ENCODE measurements at places on chromosomes 1 and 21.

GRCh38 chr1:19390901-19391595 is 78.9 kb downstream of the SLC66A1 start:
- peak; percentile 43 for DNase-seq

- no peak for DNase-seq
These were observed 577.1 kb downstream of the PLPP3 start for GRCh38 chr1:56002231-56002630.

DNA sequence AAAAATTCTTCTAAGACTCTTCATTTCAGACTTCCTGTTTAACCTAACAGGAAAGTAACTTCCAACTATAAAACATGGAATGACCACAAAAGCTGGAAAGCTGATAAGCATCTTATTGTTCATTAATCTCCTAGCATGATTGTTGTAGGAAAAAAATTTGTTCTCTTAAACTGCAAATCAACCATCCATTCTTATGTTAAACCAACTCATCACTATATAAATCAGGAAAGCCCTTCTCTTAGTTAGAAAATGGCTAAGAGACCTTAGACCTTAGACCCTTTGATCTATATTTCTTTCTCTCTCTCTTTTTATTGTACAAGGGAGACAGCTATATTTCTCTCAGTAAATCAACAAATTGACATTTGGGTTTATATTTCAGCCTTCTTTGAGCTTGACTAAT is 101.4 kb downstream of the UBE2U start:
- no peak for DNase-seq

DNA sequence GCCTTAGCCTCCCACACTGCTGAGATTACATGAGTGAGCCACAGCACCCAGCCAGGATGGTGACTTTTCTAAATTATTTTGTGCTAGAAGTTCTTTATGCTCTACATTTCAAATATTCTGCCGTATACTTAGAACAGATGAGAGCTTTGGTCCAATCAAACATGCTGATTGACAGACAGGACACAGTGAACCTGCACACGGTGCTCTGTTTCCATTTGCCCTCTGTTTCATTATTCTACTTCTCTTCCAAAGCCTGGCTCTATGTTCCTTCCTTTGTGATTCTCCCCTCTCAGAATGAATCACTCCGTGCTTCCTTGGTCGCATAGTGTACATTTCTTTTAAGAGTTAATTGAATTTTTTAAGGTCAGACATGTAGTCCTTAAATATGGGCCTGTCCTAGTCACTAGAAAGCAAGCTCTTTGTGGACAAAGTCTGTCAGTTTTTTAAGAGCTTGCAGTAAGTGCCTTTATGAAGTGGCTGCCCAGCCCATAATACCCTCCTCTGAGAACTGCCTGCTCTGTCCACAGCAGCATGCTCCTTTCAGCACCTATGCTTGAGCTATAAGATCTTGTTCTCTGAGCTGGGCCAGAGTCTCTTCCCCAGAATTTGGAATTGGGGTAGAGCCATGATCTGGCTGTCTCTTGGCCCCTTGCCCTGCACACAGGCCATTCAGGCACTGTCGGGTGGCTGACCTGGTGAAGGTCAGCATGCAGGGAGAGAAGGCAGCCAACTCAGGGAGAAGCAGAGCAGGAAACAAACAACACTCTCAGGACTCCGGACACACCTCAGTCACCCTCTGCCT is 66.8 kb upstream of the SLC44A3 start:
- DNase-seq: no peak

DNA sequence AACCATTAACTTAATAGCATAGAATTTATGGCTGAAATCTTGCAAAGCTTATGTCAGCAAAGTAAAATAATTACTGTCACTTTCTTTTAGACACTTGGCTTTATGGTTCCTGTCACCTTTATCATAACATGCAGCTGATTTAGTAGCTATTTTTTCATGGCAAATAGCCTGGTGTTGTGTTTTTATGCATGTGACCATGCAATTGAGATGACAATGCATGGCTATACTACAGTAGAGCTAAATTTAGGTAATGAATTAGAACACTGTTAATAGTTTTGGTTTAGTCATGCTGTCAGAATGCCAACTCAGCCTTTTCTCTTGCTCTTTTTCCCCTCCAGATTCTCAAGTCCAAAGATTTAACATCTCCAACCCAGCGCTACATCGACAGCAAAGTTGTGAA is 88.6 kb downstream of the TGFB2 start:
- DNase-seq: no peak

DNA sequence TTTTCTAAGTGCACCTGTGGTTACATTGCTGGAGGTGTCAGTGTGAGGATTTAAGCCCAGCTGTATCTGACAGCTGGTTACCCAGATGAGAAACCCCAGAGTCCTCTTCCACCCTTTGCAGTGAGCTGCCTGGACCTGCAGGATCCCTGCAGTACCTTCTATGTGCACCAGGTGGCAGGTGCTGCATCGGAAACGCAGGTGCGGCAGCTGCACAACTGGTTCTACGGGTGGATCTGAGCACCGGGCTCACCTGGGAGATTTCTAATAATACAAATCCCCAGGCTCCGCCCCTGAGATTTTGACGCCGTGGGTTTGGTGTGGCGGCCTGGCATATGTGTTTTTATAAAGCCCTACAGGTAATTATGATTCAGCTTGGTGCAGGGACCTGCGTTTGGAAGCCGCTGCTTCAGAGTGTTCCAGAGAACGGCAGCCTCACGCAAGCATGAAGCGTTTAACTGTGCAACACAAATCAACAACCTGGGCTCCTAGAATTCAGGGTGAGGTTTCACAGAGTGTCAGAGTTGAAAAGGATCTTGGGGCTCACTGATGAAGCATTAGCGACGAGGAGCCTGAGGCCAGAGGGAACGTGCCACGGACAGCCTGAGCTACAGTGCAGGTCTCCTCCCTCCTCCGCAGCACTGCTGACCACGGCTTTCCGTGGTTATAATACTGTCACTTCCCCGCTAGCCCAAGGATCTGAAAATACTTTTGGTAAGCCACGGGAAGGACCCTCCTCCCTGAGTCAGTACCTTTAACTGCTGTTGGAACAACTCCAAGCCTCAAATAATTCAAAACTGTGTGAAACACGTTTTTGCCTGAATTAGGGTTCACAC is 96.7 kb upstream of the TRABD2B start:
- DNase-seq: no peak

DNA sequence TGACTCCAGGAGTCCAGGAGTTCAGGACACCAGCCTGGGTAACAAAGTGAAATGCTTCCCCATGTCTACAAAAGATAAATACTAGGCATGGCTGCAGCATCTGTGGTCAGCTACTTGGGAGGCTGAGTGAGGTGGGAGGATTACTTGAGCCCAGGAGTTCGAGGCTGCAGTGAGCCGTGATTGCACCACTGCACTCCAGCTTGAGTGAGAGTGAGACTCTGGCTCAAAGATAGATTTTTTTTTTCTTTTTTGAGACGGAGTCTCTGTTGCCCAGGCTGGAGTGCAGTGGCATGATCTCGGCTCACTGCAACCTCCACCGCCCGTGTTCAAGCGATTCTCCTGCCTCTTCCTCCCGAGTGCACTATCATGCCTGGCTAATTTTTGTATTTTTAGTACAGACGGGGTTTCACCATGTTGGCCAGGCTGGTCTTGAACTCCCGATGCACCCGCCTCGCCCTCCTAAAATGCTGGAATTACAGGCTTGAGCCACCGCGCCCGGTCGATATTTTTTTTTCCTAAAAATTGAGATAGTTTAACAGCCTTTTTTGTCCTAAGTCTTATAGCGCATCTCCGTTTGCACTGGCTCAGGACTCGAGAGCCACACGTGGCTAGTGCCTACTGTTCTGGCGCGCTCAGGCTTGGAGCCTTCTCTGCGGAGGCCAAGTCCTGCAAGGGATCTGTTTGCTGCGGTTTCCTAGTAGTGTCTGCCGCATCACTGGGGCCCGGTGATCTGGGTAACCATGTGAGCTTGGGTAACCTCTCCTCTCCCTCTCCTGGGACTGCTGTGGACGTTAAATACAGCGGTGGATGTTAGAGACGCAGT is 1.0 kb upstream of the MFN2 start:
- DNase-seq: no peak

DNA sequence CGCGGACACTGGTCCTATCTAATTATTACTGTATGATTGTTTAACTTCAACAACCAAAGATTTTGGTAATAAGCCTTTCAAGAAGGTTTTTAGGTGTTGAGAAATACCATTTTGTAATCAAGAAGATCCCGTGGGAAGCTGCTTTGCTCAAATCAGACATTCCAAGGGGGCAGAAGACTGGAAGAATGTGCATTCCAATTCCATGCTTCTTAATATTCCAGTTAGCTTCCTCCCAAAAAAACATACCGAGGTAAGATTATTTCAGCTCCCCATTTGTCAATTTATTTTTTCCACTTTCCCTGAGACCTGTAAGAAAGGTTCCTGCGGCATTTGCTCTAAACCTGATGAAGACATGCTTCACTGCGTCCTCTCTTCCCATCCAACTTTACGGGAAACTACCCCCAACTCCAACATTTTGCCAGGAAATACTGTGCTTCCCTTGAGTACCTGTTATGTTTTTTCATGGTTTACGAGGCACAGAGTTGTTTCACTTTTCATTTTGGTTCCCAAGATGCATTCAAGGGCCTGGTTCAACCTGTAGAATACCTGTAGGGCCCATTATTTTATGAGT is 4.1 kb downstream of the CNN3 start:
- DNase-seq: no peak

DNA sequence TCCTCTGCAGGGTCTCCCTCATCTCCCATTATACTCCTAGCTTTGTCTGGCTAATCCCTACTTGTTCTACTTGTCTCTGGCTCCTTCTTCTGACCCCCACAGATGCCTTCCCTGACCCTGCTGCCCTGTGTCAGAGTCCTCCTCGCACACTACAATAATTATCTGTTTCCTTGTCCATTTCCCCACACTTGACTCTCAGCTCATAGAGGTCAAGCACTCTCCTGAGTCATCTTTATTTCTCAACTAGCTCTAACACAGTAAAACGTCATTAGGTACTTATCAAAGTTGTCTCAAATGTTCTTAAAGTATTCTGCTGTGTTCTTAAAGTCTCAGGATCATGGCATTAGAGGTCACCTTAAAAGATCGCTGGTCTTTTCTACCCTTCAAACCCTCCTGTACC is 47.1 kb downstream of the C8A start:
- DNase-seq: no peak

DNA sequence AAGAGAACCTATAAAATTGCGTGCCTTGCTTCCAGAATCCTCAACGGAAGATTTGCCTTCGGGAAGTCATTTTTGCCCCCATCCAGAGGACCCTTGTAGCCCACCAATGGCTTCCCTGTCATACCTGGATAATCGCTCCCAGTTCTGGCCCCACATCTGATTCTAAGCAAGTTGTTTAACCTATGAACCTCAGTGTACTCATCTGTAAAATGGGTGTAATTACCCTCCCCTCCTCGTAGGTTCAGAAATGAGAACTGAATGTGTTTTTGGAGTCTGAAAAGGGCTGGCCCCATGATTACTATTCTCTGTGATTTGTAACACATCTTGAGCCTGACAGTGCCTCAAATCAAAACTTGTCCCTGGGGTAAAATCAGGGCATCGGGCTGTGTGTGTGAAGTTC is 81.6 kb upstream of the TMEM51 start:
- DNase-seq: no peak

DNA sequence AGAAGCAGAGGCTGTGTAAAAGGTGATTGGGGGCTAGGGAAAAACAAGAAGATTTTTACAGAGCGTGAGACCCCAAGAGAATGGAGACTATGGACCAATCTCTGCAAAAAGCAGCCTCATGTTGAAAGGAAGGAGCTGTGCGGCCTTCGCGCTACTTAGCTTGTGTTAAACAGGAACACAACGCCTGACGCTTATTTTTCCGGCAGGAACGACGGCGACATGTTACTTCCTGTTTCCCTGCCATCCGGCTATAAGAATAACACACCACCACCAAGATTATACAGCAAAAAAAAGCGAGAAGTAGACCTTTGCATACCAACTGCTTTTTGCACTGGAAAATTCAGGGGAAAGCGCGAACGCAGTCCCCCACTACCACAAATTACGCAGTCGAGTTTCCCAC is 272.7 kb downstream of the FAM72C start:
- DNase-seq: no peak

DNA sequence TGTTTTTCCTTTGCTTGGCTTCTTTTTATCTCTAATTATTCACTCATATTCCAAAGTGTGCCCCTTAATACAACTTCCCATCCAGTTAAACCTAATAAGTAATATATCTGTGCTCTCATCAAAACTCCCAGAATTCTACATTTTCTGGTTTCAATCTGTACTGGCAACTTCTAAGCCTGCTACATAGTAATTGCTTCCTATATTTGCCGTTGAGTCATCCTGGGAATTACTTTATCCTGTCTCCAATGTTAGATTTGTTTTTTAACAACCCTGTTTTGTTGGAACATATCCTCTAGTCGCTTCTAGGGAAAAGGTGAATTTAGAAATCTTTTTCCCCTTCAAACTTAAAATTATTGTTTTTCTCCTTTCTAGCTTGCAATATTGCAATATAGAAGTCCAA is 620.5 kb upstream of the PKN2 start:
- DNase-seq: no peak

DNA sequence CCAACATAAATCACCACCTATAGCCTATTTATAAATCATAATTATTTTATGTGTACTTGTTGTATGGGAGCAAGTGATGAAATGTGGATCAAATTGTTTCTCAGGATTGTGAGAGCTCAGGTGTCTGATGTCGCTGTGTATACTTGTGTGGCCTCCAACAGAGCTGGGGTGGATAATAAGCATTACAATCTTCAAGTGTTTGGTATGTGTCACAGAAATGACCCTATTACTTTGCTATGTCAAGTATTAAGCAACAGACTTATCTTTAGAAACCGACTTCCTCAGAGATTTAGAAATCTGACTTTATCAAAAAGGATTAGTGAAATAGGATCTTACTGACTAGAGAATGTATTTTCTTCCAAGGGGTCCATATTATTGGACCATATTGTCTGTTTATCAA is 280.9 kb downstream of the TPR start:
- no peak for DNase-seq

DNA sequence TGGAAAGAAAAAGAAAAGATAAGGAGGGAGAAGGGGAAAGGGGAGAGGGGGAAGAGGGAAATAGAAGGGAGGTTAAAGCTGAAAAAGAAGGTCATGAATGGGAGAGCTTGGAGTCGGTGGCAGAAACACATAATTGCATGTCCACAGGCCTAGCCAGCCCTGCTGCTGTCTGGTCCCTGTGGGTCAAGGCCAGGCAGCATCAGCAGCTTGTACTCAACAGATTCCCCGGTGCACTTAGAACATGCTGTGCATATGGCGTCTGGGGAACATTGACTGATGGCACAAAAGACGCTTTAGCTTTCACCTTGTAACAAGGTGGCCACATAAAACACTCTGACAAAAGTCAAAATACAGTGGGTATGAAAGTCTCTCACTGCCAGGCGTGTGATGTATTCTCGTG is 25.9 kb downstream of the COG2 start:
- DNase-seq: no peak

GRCh38 chr1:187641015-187641414 is 812.3 kb downstream of the PLA2G4A start:
- DNase-seq: no peak

GRCh38 chr1:202649553-202650392 is 60.5 kb downstream of the SYT2 start:
- DNase-seq: no peak
